Activated B cell treated with CpG ODN at 0.5 μM for 24 hours (primary cell): ENCODE measurements at places on chromosomes 2 and 18. TPM values are rescaled to one million over a fixed set of nuclear protein-coding genes. Genes with fewer than 3 reads are reported as not detected.

Gene CROCC2
- total RNA-seq, result not detected in 2 replicates

- no peaks in the 10 kb centered on the region for H3K4me1 ChIP-seq
- DNase-seq, result no peak
- H3K27me3 ChIP-seq, result no peaks in the 10 kb centered on the region
- no peak overlapping the region for H3K27ac ChIP-seq
- no peaks in the 10 kb centered on the region for H3K36me3 ChIP-seq
These were observed 458.6 kb upstream of the CDH2 start for GRCh38 chr18:28635530-28635929.

DNA sequence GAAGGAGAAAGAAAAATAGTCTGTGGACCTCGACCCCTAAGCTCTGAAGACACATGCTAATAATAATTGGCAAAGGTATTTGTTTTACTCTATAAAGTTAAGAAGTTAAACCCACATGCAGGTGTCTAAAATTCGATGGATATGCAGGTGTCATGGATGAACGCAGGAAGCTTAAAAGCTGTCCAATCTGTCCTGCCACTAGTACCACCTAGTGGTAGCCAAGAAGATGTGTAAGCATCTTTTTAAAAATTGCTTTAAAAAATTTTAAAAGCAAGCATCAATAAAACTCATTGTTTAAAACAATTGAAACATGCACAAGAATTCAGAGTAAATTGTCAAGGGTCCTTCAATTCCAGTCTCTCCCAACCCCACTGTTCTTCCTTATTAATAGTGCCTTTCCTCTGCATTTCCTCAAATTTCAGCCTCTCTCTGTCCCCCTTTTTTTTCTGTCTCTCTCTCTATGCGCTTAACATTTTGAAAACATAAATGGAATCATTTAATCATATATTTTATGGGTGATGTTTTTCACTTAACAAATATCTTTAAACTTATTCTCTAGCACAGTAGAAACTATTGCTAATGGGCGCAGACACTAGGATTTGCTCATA lies 30.6 kb upstream of the PPP3R1 start:
- no peaks in the 10 kb centered on the region for H3K36me3 ChIP-seq
- peaks cover 6% of the 10 kb centered on the region for H3K4me1 ChIP-seq
- H3K4me3 ChIP-seq, result no peak overlapping the region
- no peaks in the 10 kb centered on the region for H3K27me3 ChIP-seq
- DNase-seq, result no peak

DNA sequence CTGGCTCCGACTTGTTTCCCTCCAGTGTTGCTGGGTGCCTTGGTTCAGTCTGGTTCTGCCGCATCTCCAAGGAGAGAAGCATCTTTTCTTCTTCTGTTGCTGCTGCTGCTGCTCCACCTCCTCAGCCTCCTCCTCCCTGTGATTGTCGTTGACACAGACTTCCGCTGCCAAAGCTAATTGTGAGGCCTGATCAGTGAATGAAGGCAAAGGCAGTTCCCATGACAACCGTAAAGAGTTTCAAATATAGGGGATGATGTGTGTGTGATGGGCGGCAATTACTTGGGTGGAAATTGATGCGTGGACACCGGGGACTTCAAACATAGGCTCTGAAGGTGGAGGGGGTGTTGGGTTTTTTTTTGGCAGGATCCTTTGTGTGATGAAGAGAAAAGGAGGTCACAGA lies 13.7 kb downstream of the TET3 start:
- peaks cover 86% of the 10 kb centered on the region for H3K4me1 ChIP-seq
- no peak overlapping the region for H3K27ac ChIP-seq
- DNase-seq, result no peak
- no peak overlapping the region for H3K4me3 ChIP-seq
- peaks cover 30% of the 10 kb centered on the region for H3K36me3 ChIP-seq
